ENCODE measurements at places on chromosomes 13 and 19.

DNA sequence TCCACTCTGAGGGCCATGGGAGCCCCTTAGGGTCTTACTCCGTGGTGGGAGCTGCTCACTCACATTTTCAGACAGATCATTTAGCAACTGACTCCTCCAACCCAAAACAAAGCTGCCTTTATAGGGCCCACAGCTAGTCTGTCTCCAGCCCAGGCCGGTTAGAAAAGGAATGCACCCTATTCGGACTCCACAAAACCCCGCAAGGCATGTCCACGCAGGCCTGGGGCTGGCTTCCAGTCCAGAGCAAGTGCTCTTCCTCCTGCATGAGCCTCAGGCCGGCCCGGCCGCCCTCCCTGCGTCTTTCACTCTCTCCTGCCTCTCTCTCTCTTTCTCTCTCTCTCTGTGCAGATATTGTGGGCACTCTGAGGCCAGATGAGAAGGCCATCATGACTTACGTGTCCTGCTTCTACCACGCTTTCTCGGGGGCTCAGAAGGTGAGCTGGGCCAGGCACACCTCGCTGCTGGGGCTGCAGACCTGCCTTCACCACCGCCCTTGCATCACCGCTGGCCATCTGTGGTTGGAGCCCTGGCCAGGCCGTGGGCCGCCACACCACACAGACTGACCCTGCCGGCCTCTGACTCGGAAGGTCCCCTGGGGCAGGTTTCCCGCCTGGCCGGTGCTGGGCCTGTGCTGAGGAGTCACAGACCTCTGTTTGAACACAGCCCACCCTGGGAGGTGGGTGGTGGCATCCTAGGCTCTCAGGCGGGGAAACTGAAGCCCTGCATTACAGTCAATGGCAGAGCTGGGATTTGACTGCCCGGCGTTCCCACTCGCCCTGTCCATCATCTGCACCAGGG, 33.1 kb downstream of the CAPN12 start:
- no peak for DNase-seq

- no peak for DNase-seq
These were observed 1.0 kb downstream of the PRKACA start for GRCh38 chr19:14116525-14116917.

- DNase-seq, result no peak
These were observed 6.3 kb downstream of the C19orf12 start for GRCh38 chr19:29708554-29709439.

DNA sequence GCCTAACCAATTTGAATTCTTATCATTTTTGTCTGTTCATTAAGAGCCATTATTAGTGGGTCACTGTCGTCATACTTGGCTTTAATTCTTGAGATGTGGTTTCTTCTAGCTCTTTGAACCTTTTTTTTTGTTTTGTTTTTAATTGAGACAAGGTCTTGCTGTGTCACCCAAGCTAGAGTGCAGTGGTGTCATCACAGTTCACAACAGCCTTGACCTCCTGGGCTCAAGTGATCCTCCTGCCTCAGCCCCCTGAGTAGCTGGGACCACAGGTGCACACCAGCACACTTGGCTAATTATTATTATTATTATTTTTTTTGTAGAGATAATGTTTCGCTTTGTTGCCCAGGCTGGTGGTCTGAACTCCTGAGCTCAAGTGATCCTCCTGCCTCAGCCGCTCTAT, 25.8 kb upstream of the LDLR start:
- no peak for DNase-seq

DNA sequence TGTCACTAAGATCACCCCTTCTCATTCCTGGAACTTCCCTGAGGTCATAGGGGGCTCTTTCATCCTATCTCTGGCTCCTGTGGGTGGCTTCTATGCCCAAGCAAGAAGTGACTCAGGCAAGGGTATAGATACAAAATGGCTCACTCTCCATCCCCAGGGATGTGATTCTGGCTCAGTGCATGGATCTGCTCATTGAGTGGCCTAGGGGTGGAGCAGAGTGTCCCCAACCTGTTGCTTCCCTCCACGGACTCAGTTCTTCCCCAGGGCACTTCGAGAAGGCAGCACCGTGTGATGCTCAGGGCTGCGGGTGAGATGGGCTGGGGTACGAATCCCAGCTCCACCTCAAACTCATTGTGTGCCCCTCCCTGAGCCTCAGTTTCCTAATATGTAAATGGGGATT, 136.4 kb downstream of the PTPRS start:
- no peak for DNase-seq

DNA sequence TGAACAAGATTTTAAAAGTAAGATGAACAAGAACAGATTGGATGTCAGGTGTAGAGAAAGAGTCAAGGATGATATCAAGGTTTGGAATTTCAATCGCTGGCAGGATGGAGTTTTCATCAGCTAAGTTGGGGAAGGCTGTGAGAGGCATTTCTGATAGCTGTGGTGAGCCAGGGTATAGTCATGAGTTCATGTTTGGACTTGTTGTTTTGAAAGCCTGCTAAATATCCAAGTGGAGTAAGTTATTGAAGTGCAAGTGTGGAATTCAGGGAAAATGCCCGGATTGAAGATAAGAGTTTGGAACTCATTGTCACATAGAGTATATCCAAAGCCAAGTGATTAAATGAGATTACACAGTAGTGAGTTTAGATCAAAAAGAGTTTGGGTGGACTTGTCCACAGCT, 11.0 kb upstream of the EPSTI1 start:
- DNase-seq, result no peak

- no peak for DNase-seq
These were observed 27.1 kb downstream of the DGKH start for GRCh38 chr13:42075517-42075916.

GRCh38 chr19:4043401-4043800, 23.3 kb downstream of the ZBTB7A start:
- no peak for DNase-seq

DNA sequence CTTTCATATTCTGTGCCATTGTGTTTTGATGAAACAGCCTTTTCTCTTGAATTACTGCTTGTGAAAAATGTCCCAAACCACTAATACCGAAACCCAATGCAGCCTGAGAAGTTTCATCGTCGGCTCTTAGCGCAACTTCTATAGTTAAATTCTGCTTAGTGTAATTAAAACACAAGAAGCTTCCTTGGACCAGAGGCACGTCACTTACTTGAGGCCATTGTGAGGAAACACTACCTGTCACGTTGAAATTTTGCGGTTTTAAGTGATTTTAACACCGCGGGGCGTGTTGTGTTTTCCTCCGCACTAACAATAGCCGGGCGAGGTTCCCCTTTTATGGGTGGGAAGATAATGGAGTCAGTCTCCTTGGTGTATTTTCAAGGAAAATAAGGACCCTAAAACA, 70.9 kb downstream of the GGACT start:
- no peak for DNase-seq

GRCh38 chr13:30634838-30635237, 17.1 kb downstream of the USPL1 start:
- no peak for DNase-seq

DNA sequence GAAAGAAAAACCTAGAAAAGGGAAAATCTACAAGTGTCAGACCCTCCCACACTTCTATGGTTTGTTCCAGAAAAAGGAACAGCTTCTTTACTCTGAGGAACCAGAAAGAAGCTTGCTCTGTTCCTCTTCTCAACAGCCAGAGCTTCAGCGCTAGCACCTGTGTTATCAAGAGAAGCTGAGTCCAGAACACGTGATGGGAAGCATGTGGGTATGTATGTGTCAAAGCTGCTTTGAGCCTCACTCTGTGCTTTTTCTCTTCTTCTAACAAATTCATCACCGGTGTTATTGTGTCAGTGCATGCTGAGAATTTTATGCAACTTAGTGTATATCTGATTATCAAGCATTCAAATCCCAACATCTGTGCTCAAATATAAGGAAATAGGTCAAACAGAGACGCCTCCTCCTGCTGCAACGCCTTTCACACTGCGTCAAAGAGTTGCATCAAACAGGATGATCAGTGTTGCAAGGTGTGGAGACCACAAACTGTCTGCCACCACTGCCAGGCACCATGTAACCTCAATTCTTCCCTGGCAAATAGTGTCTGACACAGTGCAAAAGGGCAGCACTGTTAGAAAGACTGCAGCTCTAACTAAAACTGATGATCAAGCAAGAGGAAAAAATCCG, 83.9 kb downstream of the LRRC63 start:
- DNase-seq, result no peak

GRCh38 chr13:51795419-51795818, 8.5 kb downstream of the DHRS12 start:
- no peak for DNase-seq

- DNase-seq, result no peak
These were observed 48.1 kb downstream of the CRTC1 start for GRCh38 chr19:18731562-18732008.

GRCh38 chr19:35859414-35859813, 2.7 kb downstream of the KIRREL2 start:
- no peak for DNase-seq

DNA sequence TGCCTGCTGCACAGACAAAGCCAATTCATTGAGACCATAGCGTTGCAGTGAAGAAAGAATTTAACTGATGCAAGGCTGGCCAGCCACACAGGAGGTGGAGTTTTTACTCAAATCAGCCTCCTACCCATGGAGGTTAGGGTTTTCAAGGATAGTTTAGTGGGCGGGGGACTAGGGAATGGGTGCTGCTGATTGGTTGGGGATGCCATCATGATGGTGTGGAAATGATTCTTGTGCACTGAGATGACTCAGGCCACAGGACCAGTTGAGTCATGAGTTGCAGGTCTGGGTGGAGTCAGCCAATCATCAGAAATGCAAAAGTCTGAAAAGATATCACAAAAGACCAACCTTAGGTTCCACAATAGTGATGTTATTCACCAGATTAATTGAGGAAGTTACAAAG, 359.6 kb downstream of the FOXO1 start:
- DNase-seq, result no peak

DNA sequence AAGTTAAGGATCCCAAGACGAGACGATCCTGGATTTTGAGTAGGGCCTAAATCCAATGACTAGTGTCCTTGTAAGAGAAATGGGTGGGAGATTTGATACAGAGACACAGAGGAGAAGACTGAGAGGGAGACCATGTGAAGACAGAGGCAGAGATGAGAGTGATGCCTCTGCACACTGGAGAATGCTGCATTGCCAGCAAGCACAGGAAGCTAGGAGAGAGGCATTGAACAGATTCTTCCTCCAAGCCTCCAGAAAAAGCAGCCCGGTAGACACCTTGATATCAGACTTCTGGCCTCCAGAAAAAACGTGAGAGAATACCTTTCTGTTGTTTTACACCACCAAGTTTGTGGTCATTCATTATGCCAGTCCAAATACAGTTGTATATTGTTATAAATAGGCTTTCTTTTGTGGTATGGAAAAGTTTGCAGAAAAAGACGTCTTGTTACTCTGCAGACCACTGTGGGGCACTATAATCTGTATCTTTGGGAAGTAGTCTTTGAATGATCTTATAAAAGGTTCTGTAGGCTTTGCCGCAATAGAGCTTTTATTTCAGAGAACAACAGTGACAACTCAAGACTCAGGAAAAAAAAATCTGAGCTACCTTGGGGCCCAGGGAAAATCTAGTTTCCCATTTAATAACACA, 17.9 kb upstream of the RFC3 start:
- DNase-seq, result peak; percentile 83

GRCh38 chr13:23472189-23472588, 38.7 kb upstream of the SACS start:
- no peak for DNase-seq

DNA sequence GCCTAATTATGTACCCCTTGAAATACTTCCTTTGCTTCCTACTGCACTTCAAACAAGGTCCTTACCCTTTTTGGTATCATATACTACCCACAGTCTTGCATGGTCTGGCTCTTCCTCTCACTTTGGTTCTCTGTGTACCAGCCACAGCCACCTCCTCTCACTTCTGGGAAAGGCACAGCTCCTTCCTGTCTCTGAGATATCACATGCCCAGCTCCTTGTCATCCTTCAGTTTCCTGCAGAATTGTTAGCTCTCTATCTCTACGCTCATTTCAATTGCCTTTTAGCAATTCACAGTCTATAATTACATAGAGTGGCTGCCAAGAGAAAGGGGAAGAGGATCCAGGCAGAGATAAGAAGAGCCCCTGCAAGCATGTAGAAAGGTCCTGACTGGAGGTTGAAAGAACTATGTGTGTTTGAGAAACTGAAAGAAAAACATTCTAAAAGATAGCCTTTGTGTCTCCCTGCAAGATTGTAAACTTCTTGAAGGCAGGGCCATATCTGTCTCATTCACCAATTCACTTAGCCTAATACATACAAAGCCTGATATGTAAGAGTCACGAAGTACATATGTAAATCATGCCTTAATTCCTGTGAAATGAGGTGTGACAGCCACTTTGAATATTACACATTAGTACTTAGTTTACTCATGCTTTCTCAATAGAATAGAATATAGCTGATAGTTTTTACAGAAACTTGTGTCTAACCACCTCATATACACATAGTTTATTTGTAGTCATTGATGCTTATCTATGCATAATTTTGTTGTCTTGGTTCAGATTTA, 933.1 kb downstream of the DIAPH3 start:
- no peak for DNase-seq

GRCh38 chr13:109833071-109833470, 46.7 kb upstream of the IRS2 start:
- DNase-seq, result no peak

- no peak for DNase-seq
These were observed 59.0 kb downstream of the WDFY2 start for GRCh38 chr13:51643105-51643881.

DNA sequence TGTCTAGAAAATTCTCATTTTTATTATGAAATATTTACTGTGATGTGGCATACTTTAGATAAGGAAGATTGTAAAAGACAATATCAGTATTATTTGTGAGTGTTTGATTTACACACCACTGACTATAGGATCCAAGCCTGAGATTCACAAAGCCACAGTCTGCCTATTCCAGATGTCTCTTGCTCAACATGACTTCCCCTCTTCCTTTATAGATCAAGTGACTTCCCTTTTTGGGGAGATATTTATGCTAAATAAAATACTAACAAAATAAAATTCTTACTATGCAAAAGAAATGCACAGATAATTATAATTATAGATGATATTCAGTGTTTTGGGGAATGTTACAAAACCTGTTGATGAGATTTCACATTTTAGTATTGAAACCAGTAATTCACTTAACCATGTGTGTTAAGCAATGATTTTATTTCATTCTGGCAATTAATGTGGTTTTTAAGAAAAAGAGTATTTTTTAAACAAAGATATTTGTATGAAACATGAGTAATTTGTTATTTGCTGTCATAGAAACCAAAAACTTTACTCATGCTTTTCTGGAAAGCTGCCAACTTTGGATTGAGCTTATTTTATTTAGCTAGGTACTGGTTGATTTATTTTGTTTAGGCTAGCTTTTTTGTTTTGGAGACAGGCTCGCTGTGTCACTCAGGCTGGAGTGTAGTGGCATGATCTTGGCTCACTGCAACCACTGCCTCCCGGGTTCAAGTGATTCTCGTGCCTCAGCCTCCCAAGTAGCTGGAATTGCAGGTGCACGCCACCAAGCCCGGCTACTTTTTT, 13.7 kb upstream of the GPR183 start:
- no peak for DNase-seq

Data from cerebellar cortex (tissue), 1 donor.